ENCODE measurements at places on chromosomes 3 and 15. TPM values are rescaled to one million over a fixed set of nuclear protein-coding genes. Genes with fewer than 3 reads are reported as not detected.

- DNase-seq = no peak
These were observed 6.3 kb downstream of the RTP2 start for GRCh38 chr3:187696021-187696420.

DNA sequence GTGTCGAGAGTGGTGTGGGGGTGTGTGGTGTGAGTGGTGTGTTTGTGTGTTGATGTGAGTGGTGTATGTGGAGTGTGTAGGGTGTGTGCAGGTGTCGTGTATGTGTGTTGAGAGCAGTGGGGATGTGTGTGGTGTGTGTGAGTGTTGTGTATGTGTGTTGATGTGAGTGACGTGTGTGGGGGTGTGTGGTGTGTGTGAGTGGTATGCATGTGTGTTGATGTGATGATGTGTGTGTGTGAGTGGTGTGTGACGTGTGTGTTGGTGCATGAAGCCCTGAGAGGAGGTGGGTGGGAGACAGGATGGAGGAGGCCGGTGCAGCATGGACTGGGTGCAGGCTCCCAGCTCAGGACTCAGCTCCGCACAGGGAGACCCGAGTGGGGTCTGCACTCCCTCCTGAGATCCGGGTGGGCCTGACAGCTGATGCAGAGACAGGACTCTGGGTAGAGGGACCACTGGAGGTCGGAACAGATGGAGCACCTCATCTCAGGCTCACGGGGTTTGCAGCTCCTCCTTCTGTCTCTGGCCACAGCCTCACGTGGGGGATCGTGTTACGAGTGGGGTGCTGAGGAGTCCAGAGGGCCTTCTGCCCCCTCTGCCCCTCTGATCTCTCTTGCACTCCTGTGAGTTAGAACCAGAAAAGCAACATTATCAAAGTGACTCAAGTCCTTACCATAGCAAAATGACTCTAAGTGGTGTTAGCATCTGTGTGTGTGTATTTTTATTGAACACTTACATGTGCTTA, 41.3 kb downstream of the ARNT2 start:
- DNase-seq = no peak

- DNase-seq = no peak
These were observed 244.5 kb downstream of the FGF12 start for GRCh38 chr3:192482809-192483208.

- DNase-seq = no peak
These were observed 28.2 kb downstream of the POC1A start for GRCh38 chr3:52126036-52126435.

SAMD7 gene
- polyA plus RNA-seq = not detected
